NCI-H345 (cell line): ENCODE measurements at places on chromosomes 13 and 19.
A peak's percentile ranks its signal among the peaks of the same experiment; 100 is the strongest.

DNA sequence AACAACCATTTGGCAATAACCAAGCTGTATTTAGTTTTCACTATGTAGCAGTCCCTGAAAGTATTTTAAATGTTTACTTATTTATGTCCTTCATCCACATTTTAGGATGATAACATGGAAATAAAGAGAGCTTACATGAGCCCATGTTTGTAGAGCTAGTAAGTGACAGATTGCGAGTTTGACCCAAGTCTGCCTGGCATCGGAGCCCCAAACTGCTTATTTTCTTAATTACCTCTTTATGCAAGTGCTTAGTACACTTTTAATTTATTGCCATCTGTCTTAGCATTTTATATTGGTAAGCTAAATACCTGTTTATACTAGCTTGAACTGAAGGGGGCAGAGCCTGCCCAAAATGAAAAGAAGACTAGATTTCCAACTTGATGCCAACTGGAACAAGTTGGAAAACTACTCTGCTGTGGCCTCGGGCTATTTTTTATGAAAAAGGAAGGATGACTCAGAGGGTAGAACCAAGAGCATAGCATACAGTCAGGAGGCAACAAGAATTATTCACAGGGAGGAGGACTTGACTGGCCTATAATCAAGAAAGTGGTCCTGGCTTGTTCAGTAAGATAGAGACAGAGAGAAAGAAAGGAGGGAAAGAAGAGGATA lies 150.2 kb downstream of the NDFIP2 start:
- no peak for DNase-seq

DNA sequence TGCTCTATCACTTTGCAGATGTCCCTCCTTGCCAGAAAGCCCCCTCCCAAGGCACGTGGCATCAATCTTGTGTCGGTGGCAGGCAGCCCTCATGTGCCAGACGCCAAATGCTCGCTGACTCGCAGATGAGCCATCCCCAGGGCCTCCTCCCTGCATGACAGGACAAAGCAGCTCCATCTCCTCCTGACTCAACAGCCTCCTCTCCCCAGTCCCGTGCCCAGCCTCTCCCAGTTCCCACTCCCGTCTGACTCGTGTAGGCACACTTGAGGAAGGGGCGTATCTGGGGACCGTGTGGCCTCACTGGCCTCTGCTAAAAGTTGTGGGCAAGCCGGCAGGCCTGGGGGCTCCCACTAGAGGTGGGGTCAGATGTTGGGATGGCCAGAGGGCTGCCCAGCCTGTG lies 133.6 kb downstream of the STK24 start:
- no peak for DNase-seq

- DNase-seq, result no peak
These were observed 1.7 kb upstream of the PRAM1 start for GRCh38 chr19:8504171-8504570.

DNA sequence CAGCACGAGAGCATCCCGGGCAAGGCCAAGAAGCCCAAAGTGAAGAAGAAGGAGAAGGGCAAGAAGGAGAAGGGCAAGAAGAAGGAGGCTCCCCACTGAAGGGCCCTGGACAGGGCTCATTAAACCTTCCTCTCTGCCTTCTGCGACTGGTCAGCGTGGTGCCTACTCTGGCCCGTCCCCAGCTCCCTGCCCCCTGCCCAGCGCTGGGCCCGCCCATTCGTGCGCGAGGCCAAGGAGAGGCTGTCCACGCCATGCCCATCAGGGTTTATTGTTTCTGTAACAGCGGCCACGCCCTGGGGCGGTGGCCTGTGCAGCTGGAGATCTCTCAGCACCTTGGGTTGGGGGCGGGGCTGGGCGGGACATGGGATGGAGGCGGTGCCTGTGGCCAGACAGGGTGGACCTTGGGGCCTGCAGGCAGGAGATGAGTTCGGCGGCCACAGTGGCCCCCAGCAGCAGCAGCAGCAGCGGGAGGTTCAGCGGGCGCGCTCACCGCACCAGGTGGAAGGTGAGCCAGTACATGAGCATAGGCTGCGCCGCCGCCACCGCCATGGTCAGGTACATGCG lies 897 bp downstream of the C19orf33 start:
- peak; percentile 53 for DNase-seq

DNA sequence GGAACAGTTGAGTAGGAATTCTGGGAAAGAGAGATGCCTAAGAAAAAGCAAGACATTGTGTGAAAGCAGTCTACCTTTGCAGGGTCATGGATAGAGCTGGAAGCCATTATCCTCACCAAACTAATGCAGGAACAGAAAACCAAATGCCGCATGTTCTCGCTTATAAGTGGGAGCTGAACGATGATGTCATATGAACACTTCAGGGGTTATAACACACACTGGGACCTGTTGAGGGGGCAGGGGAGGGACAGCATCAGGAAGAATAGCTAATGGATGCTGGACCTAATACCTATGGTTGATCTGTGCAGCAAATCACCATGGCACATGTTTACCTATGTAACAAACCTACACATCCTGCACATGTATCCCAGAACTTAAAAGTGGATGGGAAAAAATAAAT lies 69.9 kb downstream of the TSC22D1 start:
- DNase-seq, result no peak

GRCh38 chr19:49554701-49555181 lies 25.6 kb downstream of the NOSIP start:
- no peak for DNase-seq

DNA sequence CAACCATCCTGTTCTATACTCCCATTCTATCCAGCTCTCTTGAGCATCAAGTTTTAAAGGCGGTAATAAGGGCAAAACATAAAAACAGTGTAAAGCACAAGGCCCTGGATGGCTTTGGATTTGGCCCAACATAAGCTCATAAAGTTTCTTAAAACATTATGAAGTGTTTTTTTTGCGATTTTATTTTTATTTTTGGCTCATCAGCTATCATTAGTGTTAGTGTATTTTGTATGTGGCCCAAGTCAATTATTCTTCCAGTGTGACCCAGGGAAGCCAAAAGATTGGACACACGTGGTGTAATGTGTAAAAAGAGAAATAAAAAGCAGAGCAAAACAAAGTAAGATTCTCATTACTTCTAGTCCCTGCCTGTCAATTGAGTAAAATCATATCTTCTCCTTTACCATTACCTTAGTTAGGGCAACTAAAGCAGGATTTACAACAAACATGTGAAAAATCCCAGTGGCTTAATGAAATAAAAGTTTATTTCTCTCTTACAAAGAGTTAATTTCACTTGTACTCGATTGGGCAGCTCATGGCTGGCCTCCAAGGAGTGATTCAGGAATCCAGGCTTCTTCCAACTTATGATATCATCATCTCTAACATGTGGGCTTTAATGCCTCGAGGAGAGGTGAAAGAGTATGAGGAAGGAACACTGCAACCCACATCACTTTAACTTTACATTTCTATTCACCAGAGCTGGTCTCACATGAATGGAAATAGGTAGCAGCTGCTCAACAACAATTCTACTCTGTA lies 725.2 kb upstream of the SLITRK1 start:
- no peak for DNase-seq
